ENCODE measurements at places on chromosomes 3 and 15.

- no peak for DNase-seq
These were observed 12.4 kb downstream of the GYG1 start for GRCh38 chr3:149003653-149004305.

DNA sequence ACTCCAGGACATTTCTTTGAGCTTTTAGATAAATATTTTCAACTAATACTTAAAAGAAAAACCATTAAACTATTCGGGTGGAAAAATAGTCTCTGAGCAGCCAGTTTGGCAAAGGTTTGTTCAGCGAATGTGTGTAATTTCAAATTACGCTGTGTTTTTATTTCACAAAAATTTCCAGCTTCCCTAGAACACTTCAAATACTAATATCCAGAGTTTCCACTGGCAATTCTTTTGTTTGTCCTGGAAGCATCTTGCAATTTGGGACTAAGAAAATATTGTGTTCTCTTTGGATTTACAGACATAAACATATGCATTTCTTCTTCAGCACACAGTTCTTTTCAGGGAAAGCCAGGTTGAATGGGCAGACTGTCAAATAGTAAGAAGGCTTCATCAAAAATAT lies 61.9 kb downstream of the MDFIC2 start:
- no peak for DNase-seq

DNA sequence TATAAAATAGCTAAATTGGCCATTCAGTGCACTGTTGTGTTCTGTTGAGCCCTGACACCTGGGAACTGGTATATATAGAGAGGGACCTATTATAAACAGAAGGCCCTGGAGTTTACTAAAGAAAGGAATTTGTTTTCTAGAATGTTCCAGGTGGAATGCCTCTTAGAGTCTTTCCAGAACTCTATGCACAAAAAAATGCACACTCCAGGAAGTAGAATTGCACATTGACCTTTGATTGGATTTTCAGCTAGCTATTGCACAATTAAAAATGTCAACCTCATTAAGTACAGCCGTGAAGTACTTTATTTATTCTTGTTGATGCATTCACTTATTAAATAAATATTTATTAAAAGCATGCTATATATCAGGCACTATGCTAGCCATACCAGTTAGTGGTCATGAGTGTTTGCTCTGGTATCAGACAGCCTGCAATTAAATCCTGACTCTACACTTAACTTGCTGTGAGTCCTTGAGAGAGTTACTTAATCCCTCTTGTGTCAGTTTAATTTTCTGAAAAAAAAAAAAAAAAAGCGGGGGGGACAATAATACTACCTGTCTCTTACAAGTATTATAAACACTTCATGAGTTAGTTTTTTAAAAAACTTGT lies 40.8 kb downstream of the NDUFB4 start:
- DNase-seq: no peak

- no peak for DNase-seq
These were observed 7.7 kb upstream of the OSBPL11 start for GRCh38 chr3:125602752-125603649.

DNA sequence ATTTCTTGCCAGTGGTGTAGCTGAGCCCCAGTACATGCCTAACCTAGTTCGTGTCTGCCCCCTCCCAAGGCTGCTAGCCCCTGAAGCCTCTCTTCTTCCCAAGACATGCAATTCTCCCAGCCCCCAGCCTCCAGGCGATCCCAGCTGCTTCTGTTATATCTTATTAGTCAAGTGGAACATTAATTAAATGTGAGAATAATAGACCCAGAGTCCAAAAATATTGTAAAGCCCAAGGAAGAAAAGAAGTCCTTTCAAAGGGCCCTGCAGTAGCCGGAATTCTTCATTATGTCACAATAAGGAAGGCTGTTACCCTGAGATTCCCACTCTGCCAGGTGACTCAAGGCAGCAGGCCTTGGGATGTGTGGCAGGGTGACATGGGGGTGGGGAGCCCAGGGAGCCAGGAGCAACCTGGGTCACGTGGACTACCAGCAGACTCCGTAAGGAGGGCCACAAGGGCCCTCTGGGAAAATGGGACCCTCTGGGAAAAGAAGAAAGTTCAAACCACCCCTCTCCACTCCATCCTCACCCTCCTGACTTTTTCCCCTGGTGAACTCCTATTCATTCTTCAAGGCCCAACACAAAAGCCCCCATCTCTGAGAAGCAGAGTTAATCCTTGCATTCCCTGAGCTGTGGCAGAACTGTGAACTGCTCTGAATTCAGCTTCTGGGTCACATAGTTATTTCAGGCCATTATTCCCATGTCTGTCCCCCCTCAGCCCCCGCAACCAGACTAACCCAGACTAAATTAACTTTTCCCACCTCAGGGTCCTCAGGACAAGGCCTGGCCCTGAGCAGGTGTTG lies 21.8 kb upstream of the TRH start:
- no peak for DNase-seq

GRCh38 chr3:29318251-29318650 lies 37.4 kb downstream of the RBMS3 start:
- DNase-seq: no peak

- DNase-seq: no peak
These were observed 72.3 kb downstream of the SLCO3A1 start for GRCh38 chr15:91925794-91926193.

DNA sequence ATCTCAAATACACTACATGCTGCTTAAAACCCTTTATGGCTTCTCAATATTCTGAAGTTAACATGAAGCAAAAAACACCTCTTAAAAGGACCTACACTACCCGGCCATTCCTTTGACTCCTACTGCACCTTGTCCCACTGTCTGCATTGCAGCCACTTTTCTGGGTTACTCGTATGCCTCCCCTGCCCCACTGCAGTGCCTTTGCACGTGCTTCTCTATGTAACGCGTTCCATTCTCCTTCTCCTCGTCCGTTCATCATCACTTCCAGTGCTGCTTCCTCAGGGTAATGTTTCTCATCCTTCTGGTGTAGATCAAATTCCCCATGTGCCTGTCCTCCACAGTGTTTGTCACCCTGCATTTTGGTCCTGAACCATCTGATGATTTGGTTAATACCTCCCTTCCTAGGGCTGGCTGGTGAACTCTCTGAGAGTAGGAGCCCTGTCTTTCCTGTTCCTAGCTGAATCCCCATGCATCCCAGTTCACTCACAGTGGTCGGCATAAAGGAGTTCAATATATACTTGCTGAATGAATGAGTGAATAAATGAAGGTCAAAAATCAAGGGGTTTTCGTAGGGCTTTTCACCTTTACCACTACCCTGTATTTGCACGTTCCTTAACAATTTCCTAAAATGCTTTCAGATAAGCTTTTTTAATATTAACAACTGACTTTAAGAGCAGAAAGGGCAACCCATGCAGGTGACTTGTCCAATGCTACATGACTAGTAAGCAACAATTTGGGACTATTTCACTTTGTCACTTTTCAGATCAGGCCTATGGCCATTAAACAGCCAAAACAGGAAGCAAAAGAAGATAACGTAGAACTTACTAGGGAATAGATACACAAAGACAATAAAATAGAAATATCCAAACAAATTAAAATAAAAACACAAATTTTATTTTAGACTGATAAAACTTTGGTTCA lies 2.4 kb upstream of the STT3B start:
- DNase-seq: peak; percentile 29

DNA sequence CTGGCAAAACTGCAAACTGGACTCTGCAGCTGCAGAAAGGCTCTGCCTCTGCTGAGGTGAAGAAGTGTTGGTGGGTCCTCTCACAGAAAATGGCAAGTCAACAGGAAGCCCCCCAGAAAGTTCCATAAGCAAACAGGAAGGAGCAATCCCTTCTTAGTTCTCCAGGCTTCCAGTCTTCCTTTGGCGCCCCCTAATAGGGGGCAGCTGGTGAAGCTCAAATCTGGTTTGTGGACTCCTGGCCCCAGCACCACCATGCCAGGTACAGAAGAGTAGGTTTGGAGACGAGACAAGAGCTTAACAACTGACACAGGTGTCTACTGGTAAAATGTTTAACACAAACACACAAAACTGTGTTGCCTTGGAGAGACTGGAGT lies 35.5 kb downstream of the LEO1 start:
- DNase-seq: no peak

GRCh38 chr3:78994174-78995027 lies 773.4 kb downstream of the ROBO1 start:
- DNase-seq: no peak

DNA sequence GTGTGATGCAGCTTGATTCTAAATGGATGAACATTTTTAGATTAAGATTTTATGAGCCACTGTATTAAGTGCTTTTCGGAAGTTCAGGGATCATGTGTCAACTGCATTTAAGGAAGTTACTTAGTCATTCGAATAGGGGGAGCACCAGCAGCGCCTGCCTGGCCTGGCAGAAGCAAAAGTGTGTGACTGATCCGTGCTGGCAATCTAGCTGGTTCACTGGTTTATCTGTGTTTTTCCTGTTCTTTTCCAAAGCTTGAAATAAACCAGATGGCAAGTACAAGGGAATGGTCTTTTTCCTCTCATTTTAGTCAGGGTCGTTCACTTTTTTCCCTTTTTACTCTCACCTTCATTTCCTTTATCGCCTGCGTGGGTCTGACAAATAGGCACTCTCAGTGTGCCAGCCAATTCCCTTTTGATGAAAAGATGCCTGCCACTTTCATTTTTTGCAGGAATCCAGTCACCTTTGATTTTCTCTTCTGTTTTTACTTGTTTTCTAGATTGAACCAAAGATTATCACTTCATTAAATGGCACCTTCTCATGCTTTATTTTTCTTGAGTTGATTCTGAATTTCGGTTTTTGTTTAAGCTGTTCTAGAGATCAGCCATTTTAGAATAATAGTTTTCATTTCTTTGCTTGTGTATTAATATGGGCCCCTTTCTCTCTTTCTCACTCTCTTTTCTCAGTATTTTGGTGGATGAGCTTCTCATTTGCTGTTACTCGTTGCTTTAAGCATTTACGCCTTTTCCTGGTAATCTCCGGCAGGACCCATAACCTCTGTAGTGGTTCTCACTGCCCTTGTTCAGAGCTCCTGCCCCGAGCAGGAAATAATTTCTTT lies 2.8 kb downstream of the ABHD2 start:
- DNase-seq: peak; percentile 76

DNA sequence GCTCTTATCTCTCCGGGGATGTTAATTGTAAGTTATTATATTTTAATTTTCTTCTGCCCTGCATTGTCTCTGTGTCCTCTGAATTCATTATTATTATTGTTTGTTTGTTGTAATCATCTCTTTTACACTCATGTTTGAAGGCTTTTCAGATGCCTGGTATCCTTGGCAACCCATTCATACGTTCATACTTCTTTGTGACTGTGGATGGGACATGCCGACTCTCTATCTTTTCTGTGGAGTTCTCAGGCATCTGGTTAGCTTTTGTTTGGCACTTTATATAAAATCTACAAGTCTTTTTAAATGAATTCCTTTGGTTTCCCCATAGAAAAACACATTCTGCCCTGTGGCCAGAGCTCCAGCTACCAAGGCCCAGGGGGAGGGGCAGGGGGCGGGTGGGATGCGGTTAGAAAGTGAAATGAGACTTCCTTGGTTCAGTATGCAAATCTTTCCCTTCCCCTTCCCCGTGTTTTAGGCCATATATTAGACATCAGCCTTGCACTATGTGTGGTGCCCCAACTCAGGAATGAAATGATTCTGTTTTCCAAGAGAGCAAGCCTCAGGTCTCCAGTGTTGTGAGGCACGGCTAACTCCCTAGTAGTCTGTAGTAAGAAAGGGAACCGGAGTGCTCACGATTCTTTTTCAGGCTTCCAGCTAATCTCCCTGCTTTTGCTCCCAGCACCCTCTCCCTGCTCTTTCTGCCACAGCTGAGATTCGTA lies 79.2 kb downstream of the SST start:
- DNase-seq: no peak

- DNase-seq: no peak
These were observed 318.1 kb downstream of the FOXP1 start for GRCh38 chr3:71265365-71265915.

DNA sequence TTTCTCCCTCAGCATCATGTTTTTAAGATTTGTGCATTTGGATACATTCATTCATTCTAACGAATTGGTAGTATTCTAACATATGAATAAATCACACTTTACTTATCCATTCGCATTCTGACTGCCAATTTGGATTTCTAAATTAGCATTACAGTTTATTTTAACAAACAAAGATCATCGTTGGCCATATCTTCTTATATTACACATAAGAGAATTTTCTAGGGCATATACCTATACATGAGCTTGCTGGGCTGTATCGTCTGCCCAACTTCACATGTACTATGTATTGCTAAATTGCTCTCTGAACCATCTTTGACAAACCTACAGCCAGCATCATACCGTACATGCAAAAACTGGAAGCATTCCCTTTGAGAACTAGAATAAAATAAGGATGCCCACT lies 265.8 kb upstream of the PPP2R3A start:
- no peak for DNase-seq

DNA sequence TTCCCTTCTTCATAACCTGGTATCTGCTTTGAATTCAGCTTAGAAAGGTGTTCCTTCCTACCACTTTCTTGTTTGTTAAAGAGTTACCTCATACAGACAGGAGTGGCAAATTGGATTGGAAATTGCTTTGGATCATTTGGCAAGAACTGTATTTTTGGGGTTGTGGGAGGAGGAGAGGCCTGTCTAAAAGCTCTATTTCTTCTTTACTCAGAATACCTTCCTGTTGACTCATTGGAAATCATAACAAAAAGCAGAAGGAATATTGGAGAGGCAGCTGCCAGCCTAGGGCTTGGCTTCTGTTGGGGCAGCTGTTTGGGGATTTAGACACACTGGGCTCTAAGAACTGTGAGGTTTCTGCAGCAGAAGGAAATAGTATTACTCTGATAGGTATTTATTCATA lies 14.2 kb downstream of the IQGAP1 start:
- peak; percentile 94 for DNase-seq

GRCh38 chr3:127959041-127959440 lies 44.0 kb downstream of the KBTBD12 start:
- no peak for DNase-seq

DNA sequence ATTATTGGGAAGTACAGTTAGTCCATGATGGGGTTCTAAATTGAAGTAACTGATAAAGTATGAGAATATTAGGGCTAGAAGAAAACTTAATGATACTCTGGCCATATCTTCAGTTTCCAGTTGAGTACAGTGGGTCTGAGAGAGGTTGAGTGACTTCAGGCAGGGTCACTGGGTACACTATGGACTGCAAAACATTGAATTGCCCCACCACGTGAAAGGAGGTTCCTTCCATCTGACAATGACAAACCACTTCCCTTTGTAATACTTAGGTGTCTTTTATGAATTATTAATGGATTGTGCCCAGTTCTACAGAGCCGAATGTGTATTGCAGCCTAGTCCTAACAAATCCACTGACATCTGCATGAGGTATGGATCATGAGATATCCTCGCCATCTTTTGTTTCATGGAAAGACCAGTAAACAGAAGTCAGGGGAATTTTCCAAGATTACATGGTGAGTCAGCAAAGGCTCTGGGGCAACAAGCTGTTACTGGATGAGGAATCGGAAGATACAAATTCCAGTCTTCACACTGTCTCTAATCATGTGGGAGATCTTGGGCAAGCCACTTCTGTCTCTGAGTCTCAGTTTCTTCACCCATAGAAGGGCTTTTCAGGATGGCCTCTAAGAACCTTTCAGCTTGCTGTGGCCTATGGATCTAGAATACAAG lies 66.5 kb upstream of the BCL6 start:
- DNase-seq: peak; percentile 99

- no peak for DNase-seq
These were observed 78.9 kb downstream of the ESYT3 start for GRCh38 chr3:138513090-138513843.
